ENCODE measurements at places on chromosomes 13 and 19. TPM values are rescaled to one million over a fixed set of nuclear protein-coding genes. Genes with fewer than 3 reads are reported as not detected.

The CATSPERD gene
- not detected for total RNA-seq

The BLVRB gene
- total RNA-seq: 21.2 TPM

- peak overlapping the region; percentile 59 for H3K27ac ChIP-seq
- H3K36me3 ChIP-seq: peaks cover 23% of the 10 kb centered on the region
- peak; percentile 79 for DNase-seq
- peak overlapping the region; percentile 45 for H3K4me3 ChIP-seq
- peaks cover 54% of the 10 kb centered on the region for H3K4me1 ChIP-seq
These were observed 3.5 kb upstream of the CIRBP start for GRCh38 chr19:1265615-1266128.

DNA sequence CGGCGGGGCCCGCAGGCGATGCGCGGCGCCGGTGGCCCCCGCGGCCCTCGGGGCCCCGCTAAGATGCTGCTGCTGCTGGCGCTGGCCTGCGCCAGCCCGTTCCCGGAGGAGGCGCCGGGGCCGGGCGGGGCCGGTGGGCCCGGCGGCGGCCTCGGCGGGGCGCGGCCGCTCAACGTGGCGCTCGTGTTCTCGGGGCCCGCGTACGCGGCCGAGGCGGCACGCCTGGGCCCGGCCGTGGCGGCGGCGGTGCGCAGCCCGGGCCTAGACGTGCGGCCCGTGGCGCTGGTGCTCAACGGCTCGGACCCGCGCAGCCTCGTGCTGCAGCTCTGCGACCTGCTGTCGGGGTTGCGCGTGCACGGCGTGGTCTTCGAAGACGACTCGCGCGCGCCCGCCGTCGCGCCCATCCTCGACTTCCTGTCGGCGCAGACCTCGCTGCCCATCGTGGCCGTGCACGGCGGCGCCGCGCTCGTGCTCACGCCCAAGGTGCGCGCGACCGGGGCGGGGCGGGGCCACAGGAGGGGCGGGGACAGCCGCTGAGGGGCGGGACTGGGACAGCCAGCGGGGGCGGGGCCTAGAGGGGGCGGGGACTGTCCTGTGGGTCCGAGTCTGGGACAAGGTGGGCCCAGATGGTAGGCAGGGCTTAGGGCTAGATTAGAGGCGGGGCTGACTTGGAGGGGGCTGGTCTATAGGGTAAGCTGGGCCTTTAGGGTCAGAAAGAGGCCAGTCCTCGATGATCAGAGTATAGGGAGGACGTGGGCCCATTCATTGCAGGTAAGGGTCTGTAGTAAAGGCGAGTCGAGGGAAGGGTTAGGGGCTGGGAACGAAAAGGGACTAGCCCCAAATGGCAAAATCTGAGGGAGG is 5.1 kb downstream of the GRIN2D start:
- no peaks in the 10 kb centered on the region for H3K36me3 ChIP-seq
- H3K27me3 ChIP-seq: peaks cover 36% of the 10 kb centered on the region
- peak overlapping the region; percentile 82 for H3K4me3 ChIP-seq
- no peak overlapping the region for H3K27ac ChIP-seq

DNA sequence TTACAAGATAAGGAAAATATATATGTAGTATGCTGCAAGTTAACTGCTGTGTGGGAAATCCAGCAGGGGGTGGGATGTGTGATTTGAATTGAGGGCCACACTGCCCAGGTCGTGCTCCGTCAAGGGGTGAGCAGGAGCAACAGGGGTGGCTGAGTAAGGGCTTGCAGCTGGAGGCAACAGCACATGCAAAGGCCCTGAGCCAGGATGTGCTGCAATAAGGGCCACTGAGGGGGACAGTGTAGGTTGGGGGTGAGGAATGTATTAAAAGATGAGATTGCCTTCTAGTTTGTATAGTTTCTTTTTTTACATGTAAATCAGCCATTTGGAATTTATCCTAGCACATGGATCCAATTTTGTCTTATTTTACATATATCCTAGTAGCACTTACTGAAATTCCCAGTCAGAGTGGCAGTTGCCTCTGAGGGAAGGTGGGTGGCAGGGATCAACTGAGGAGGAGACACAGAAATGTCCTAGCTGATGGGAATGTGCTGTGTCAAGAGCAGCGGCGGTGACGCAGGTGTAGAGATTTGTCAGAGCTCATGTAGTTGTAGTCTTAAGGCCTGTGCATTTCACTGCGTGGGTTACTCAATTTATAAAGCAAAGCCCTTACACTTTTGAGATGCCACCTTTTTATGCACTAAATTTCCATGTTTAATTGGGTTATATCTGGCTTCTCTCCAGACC is 5.4 kb upstream of the RBM42 start:
- H3K27me3 ChIP-seq: no peaks in the 10 kb centered on the region
- peaks cover 10% of the 10 kb centered on the region for H3K36me3 ChIP-seq
- H3K27ac ChIP-seq: no peak overlapping the region
- peaks cover 4% of the 10 kb centered on the region for H3K4me1 ChIP-seq
- no peak for DNase-seq

The C19orf85 gene
- total RNA-seq: not detected

- no peak for DNase-seq
- no peaks in the 10 kb centered on the region for H3K27me3 ChIP-seq
- no peaks in the 10 kb centered on the region for H3K36me3 ChIP-seq
- no peak overlapping the region for H3K27ac ChIP-seq
- peaks cover 8% of the 10 kb centered on the region for H3K4me1 ChIP-seq
- H3K4me3 ChIP-seq: no peak overlapping the region
These were observed 27.1 kb upstream of the MYCBP2 start for GRCh38 chr13:77353995-77354394.

GRCh38 chr13:28329395-28330158 is 165.4 kb downstream of the FLT1 start:
- no peak overlapping the region for H3K4me3 ChIP-seq
- no peak overlapping the region for H3K27ac ChIP-seq
- no peaks in the 10 kb centered on the region for H3K27me3 ChIP-seq
- peaks cover 3% of the 10 kb centered on the region for H3K4me1 ChIP-seq
- no peaks in the 10 kb centered on the region for H3K36me3 ChIP-seq
- DNase-seq: no peak

DNA sequence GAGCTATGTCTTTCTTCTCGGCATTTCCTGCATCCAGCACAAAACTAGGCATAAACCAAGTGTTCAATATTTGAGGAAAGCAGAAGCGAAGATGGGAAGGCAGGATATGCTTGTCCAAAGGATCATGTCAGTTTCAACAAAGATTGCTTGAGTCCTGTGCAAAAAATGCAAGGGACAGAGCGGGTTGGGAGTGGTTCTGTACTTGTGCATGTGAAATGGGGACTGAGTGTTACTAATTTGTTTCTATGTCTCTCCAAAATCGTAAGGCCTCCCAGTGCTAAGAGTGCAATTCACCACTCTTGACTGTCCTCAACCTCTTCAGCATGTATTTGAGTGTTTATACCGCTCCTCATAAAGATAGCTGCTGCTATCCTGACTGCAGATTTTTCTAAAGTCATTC is 166.2 kb downstream of the DLEU7 start:
- H3K4me3 ChIP-seq: no peak overlapping the region
- peaks cover 9% of the 10 kb centered on the region for H3K4me1 ChIP-seq
- H3K27ac ChIP-seq: no peak overlapping the region
- peaks cover 1% of the 10 kb centered on the region for H3K27me3 ChIP-seq

The CYP2F1 gene
- not detected for total RNA-seq

The KCNRG gene
- 0.18 TPM for total RNA-seq

The YJEFN3 gene
- 8.1 TPM for total RNA-seq

- H3K27ac ChIP-seq: no peak overlapping the region
- no peak overlapping the region for H3K4me3 ChIP-seq
- H3K4me1 ChIP-seq: no peaks in the 10 kb centered on the region
- H3K27me3 ChIP-seq: peaks cover 21% of the 10 kb centered on the region
These were observed 12.3 kb upstream of the ZNF180 start for GRCh38 chr19:44512326-44513298.

DNA sequence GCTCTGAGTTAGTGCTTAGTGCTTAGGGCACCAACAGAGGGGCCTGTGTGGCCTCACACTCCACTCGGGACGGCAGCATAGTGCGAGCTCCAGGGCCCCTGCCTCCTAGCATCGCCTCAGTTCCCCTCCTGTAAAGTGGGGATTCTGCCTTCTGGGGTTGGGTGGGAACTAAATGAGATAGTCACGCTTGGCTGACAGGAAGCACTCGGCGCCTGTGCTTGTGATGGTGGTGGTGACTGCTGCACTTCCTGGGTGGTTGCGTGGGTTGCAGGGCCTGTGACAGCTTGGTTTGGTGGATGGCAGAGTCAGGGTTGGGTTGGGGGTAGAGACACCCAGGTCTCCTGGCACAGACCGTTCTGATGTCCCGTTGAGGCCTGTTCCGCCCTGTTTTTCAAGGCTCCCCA is 7.7 kb downstream of the PLEKHF1 start:
- H3K4me1 ChIP-seq: peaks cover 92% of the 10 kb centered on the region
- peak overlapping the region; percentile 52 for H3K4me3 ChIP-seq
- H3K27ac ChIP-seq: peak overlapping the region; percentile 90
- peaks cover 67% of the 10 kb centered on the region for H3K36me3 ChIP-seq
- H3K27me3 ChIP-seq: no peaks in the 10 kb centered on the region

- H3K27ac ChIP-seq: peak overlapping the region; percentile 38
- no peak overlapping the region for H3K4me3 ChIP-seq
- H3K36me3 ChIP-seq: no peaks in the 10 kb centered on the region
- H3K4me1 ChIP-seq: peaks cover 12% of the 10 kb centered on the region
- DNase-seq: peak; percentile 35
- H3K27me3 ChIP-seq: peaks cover 27% of the 10 kb centered on the region
These were observed 200.9 kb upstream of the TMTC4 start for GRCh38 chr13:100875392-100876043.

DNA sequence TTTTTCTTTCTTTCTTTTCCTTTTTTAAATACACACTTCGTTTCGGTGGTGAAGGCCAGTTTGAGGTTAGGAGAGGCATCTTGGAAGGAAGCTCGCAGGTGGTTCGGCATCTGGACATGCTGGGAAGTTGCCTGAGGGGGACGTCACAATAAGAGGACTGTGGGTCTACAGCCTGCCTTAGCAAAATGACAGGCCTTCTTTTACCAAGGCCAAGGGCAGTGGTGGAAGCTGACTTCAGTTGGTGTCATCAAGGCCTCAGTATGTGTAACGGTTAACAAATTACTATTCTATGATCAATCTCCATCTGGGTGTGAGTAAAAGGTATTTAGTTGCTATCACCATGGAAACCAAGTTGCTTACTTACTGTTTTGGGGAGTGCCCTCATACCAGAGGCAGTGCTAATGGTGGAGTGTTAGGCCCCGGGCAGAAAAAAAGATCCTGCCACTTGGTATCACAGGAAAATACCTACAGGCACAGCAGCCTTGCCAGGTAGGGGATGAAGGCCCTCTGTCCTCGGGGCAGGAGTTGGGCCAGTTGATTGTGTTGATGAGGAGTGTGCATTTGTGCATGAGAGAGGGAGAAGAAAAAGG is 10.3 kb downstream of the ACTN4 start:
- H3K36me3 ChIP-seq: peaks cover 37% of the 10 kb centered on the region
- DNase-seq: peak; percentile 26
- H3K4me1 ChIP-seq: peaks cover 61% of the 10 kb centered on the region
- H3K27ac ChIP-seq: peak overlapping the region; percentile 73

GRCh38 chr19:1019980-1020867 is 699 bp downstream of the TMEM259 start:
- H3K27ac ChIP-seq: peak overlapping the region; percentile 92
- H3K36me3 ChIP-seq: peaks cover 16% of the 10 kb centered on the region
- DNase-seq: peak; percentile 53
- no peaks in the 10 kb centered on the region for H3K27me3 ChIP-seq
- peak overlapping the region; percentile 96 for H3K4me3 ChIP-seq
- peaks cover 37% of the 10 kb centered on the region for H3K4me1 ChIP-seq

GRCh38 chr13:74073274-74073673 is 60.9 kb downstream of the KLF12 start:
- DNase-seq: no peak
- H3K4me3 ChIP-seq: no peak overlapping the region
- no peak overlapping the region for H3K27ac ChIP-seq
- H3K4me1 ChIP-seq: peaks cover 67% of the 10 kb centered on the region
- no peaks in the 10 kb centered on the region for H3K27me3 ChIP-seq

The ZNF264 gene
- total RNA-seq: 22.4 TPM

GRCh38 chr19:34960940-34961679 is 2.9 kb downstream of the ZNF792 start:
- no peak for DNase-seq
- H3K27me3 ChIP-seq: no peaks in the 10 kb centered on the region
- H3K4me1 ChIP-seq: peaks cover 23% of the 10 kb centered on the region
- no peak overlapping the region for H3K4me3 ChIP-seq
- peaks cover 72% of the 10 kb centered on the region for H3K36me3 ChIP-seq
- peak overlapping the region; percentile 68 for H3K27ac ChIP-seq

DNA sequence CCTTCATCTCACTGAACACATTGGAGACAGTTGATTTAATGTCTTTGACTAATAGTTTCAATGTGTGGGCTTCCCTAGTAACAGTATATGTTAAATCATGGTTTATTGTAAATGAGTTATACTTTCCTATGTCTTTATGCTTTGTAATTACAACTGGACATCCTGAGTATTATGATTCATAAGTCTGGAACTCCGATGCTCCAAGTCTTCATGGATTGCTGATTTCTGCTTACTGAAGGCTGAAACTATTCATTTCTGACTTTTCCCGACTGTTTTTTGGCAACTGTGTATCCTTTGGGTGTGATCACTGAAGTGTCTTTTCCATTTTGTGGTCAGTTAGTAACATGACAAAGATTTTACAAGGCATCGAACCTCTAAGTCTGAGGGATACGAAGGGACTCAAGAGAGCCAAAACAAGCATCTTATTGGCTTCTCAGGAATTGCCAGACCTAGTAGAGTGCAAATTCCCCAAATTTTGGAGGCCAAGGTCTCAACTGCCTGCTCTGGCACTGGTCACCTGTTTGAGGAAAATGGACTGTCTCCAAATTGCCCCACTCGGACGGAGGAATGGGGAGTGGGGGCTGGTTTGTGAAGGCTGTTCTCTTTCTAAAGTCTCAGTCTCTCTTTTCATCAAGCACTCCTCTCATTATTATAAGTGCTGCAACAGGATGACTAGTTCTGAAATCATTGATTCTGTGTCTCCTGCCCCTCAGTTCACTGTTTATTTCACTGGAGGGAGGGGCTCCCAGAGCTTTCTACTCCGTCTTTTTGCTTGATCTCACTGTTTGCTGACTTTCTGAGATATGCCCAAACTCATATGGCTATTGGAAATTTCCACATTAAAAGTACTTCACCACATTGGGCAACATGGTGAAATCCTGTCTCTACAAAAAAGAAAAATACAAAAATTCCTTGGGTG is 20.2 kb upstream of the CD70 start:
- DNase-seq: no peak
- peaks cover 2% of the 10 kb centered on the region for H3K36me3 ChIP-seq
- peaks cover 27% of the 10 kb centered on the region for H3K27me3 ChIP-seq
- no peak overlapping the region for H3K27ac ChIP-seq
- peaks cover 26% of the 10 kb centered on the region for H3K4me1 ChIP-seq

The METTL21C gene
- not detected for total RNA-seq

- no peaks in the 10 kb centered on the region for H3K27me3 ChIP-seq
- H3K36me3 ChIP-seq: no peaks in the 10 kb centered on the region
- H3K27ac ChIP-seq: no peak overlapping the region
- DNase-seq: no peak
- no peaks in the 10 kb centered on the region for H3K4me1 ChIP-seq
- H3K4me3 ChIP-seq: no peak overlapping the region
These were observed 1101.4 kb downstream of the PCDH9 start for GRCh38 chr13:66128692-66129269.

- H3K4me3 ChIP-seq: no peak overlapping the region
- DNase-seq: no peak
- H3K27ac ChIP-seq: no peak overlapping the region
- no peaks in the 10 kb centered on the region for H3K36me3 ChIP-seq
- H3K27me3 ChIP-seq: no peaks in the 10 kb centered on the region
These were observed 759.9 kb downstream of the GPC5 start for GRCh38 chr13:92158346-92158745.

The THSD8 gene
- 31.1 TPM for total RNA-seq

Data from activated CD8-positive, alpha-beta T cell treated with anti-CD3 and anti-CD28 coated beads for 36 hours (primary cell).